ENCODE measurements at places on chromosomes 16 and 17.
A peak's percentile ranks its signal among the peaks of the same experiment; 100 is the strongest.

DNA sequence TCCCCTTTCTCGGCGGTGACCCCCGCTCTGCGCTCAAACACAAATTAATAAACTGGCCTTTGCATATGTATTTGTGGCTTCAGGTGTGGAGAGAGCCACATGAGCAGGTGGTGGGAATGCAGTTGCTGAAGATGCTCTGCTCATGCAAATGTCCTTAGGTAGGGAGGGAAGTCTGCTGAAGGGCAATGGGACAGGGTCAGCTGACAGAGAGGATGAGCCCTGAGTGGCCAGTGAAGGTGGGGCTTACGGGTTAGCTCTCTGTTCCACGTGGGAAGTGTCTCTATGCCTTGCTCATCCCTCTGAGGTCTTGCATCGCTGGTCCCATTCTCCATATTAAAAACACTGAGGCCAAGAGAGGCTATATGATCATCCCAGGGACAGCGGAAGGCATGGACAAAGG is 74.2 kb upstream of the CCL1 start:
- DNase-seq = no peak

DNA sequence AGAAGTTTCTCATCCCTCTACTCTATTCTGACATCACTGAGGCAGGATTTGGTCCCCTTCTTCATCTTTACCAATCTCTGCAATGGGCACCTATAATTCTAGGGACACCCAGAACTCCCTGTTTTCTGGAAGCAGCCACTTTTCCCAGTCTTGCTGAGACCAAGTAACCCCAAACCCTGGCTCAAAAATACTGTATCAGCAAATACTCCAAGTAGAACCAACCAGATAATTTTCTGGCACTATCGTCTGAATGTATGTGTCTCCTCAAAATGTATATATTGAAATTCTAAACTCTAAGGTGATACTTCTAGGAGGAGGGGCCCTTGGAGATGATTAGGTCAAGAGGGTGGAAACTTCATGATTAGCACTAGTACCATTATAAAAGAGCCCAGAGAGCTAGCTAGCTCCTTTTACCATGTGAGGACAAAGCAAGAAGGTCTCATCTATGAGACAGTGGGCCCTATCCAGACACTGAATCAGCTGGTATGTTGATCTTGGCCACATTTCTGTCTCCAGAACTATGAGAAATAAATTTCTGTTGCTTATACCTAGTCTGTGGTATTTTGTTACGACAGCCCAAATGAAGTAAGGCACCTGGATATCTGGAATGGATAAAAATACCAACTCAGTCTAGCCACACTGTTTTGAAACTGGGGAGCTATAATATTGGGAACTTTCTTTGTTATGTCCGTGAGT is 464.4 kb downstream of the CDH11 start:
- DNase-seq = no peak

GRCh38 chr16:5932906-5933305 is 835.3 kb upstream of the EEF2KMT start:
- DNase-seq = no peak

- no peak for DNase-seq
These were observed 6.0 kb downstream of the NDEL1 start for GRCh38 chr17:8441690-8442089.

GRCh38 chr17:43384476-43384862 is 14.3 kb upstream of the ARL4D start:
- no peak for DNase-seq

DNA sequence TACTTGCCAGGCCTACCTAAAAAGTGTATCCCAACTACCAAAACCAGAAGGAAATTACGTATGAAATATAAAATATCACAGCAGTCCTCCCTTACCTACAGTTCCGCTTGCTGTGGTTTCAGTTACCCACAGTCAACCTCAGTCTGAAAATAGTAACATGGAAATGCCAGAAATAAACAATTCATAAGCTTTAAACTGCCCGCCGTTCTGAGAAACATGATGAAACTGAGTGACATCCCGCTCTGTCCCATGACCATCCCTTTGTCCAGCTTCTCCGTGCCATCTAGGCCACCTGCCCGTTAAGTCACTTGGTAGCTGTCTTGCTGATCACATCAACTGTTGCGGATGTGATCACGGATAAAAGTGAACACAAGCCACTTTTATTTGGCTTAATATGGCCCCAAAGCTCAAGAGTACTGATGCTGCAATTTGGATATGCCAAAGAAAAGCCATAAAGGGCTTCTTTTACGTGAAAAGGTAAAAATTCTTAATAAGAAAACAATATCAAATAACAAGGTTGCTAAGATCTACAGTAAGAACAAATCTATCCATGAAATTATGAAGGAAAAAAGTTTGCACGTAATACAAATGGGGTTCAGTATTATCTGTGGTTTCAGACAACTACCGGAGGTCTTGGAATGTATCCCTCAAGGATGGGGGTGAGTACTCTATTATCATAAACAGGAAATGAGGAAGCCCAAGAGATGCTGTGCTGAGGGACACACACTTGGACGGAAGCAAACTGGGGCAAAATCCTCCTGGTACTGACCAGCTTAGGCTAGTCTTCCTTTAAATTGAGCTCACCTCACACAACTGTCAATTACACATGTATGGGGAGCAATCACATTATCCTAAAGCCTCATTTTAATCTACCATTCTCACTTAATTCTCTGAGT is 8.2 kb downstream of the USP22 start:
- DNase-seq = peak; percentile 58

DNA sequence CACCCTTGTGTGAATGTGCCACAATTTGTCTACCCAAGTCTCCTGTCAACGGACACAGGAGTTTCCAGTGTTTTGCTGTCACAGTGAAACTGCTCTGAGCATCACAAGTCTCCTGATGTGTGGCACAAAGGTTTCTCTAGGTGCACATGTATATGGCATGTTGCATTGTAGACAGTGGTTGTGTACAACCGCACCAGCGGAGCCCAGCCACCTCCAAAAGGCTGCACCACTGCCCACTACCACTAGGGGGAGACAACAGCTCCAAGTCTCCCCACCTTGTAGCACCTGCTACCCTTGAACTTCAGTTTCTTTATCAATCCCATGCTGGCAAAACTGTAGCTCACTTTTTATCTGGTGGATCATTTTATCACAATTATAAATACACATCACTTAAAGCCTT is 95.5 kb upstream of the ZNF469 start:
- DNase-seq = no peak

DNA sequence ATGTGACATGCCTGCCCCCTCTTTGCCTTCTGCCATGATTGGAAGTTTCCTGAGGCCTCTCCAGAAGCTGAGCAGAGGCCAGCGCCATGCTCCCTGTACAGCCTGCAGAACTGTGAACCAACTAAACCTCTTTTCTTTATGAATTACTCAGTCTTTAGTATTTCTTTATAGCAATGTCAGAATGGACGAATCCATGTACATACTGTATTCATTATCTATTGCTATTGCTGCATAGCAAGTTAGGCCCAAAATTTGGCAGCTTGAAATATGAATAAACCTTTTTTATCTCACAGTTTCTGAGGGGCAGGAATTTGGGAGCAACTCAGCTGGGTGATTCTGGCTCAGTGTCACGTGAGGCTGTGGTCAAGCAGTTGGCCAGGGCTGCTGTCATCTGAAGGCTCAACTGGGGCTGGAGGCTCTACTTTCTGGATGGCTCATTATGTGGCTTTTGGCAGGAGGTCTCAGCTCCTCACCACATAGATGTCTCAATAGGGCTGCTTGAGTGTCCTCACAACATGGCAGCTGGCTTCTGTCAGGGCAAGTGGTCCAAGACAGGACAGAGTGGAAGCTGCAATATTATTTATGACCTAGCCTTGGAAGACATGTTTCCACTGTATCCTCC is 40.0 kb downstream of the SOCS1 start:
- DNase-seq = no peak

DNA sequence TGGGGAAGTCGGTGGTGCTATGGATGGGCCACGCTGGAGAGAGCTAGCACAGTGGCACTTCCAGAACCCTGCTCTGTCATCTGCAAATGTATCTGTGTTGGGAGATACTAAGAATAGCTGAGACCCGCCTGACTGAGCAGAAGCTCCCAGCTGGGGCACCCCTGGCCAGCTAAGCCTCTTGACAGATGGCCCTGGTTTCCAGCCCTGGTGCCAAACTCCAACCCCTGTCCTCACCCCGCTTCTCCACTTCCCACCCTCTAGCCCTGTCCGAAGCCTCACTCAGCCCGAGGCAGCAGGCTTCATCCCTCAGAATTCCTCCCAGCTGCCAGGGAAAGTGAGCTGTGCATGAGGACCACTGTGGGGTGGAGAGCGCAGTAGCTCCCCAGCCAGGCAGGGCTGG is 124.4 kb downstream of the CCDC144A start:
- no peak for DNase-seq

DNA sequence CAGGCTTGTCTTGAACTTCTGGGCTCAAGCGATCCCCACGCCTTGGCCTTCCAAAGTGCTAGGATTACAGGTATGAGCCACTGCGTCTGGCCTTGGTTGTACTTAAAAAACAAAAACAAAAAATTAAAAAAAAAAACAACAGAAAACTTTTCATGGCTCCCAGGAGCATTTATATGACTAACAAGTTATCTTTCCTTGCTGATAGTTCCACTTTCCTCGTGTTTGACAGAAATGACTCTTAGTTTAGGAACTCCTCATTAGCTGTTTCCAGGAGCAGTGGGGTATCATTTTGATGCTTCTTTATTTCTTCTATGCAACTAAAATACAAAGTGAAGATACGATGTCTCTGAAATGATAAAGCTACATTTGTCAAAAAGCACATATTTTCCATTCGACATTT is 165.4 kb downstream of the PRKCA start:
- DNase-seq = no peak

GRCh38 chr16:89113152-89113547 is 19.5 kb downstream of the ACSF3 start:
- DNase-seq = no peak

GRCh38 chr16:3715430-3715829 is 1.9 kb downstream of the TRAP1 start:
- DNase-seq = no peak

GRCh38 chr17:16371742-16372141 is 9.1 kb upstream of the UBB start:
- peak; percentile 61 for DNase-seq

DNA sequence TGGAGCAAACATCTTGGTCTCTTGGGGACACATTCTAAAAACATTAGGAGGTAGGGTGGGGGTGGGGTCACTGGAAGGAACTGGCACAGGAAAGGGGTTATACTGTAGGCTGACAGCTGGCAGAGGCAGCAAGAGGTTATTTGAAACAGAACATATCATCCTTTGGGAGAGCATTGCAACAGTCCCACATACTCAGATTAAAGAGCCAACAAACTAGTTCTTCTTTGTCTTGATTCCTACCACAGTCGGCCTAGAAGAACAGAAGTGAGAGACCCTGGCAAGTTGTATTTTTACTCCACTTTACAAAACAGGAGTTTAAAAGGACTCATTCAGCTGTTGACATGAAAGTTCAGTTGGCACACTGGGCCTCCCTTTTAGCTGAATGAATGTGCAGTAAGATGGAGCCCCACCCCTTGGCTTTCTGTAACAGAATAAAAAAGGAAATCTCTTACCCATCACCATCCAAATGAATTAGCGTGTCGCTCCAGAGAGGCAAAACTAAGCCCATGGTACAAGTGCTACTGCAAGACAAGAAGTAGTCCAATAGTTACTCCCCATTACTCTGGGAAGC is 54.6 kb upstream of the CORO6 start:
- no peak for DNase-seq

- DNase-seq = no peak
These were observed 17.6 kb downstream of the EPOP start for GRCh38 chr17:38656959-38657823.

DNA sequence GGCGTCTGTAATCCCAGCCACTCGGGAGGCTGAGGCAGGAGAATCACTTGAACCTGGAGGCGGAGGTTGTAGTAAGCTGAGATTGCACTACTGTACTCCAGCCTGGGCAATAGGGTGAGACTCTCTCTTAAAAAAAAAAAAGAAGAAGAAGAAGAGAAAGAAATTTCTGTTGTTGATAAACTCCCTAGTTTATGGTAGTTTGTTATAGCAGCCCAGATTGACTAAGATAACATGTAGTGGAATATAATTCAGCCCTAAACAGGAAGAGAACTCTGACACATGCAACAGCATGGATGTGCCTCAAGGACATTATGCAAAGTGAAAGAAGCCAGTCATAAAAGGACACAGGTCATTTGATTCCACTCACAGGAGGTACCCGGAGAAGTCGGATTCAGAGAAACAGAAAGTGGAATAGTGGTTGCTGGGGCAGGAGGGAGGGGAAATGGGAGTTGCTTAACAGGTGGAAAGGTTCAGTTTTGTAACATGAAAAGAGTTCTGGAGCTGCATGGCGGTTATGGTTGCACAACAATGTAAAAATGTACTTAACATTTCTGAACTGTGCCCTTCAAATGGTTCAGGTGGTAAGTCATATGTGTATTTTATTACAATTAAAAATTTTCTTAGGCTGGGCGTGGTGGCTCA is 26.0 kb upstream of the PRM1 start:
- DNase-seq = peak; percentile 91

GRCh38 chr17:45040459-45040858 is 11.0 kb downstream of the DCAKD start:
- no peak for DNase-seq

GRCh38 chr17:55426851-55427586 is 5.4 kb upstream of the MMD start:
- DNase-seq = peak; percentile 76

DNA sequence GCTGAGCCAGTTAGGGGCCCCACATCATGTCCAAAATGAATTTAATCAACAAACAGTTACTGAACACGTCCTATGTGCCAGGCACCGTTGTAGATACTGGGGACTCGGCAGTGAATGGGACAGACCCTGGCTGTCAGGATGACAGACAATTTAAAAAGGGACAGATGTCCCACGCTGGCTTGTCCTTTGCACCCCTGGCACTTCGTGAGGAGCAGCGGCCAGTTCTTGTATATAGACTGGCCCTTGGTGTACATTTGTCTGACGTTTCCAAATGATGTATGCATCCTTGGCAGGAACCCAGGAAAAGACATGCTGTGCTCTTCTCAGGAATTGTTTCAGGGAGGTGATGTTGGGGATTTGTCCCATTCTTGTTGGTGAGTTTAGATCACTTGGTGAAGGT is 21.1 kb downstream of the IL4R start:
- DNase-seq = no peak

GRCh38 chr16:48523415-48524204 is 86.4 kb downstream of the N4BP1 start:
- no peak for DNase-seq

DNA sequence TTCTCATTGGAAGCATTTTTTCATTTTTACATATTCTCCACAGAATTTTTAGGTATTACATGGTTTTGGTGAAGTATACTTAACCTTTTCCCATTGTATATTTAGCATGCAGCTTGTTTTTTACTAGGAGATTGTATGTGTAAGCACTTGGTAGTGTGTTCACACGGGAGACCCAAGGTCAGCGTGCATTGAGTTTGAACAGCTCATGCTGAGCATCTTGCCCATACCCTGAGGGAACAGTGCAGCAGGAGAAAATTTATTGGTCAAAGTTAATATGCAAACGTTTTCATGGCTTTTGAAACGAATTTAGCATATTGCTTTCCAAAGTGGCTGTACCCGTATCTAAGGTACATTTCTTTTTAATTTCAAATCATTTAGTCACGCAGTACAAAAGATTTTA is 168.7 kb downstream of the MRTFB start:
- no peak for DNase-seq

GRCh38 chr16:77657016-77657415 is 65.3 kb upstream of the NUDT7 start:
- no peak for DNase-seq

- DNase-seq = no peak
These were observed 352.9 kb downstream of the TMEM114 start for GRCh38 chr16:8237452-8237851.
